ENCODE measurements at places on chromosomes 1 and 21.

DNA sequence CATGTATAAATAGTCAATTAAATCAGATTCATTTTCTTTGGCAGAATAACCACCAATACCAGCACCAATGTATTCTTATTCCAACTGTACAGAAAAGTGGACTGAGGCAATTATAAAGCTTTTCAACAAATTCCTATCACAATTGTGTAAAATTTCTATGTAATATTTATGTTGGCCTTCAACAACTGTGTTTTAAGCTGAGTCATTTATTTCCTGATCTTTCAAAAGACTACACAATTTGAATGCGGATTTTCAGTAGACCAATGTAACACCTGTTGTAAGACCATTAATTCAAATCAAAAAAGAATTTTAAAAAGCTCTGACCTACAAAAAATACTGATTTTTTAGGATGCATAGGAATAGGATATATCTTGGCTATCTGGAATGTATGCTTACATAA is 25.5 kb downstream of the GPATCH2 start:
- DNase-seq = no peak

DNA sequence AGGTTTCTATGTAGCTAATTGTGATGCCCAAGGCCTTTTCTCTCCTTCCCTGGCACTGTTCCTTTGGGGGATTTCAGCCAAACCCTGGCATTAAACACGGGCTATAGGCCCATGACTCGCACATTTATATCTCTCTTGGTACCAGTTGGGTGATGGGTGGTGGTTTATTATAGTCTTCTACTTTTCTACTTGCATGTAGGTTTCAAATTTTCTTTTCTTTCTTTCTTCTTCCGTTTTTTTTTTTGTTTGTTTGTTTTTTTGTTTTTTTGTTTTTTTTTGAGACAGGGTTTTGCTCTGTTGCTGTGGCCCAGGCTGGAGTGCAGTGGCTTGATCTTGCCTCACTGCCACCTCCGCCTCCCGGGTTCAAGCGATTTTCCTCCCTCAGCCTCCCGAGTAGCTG is 1.1 kb downstream of the IL10RB start:
- no peak for DNase-seq

DNA sequence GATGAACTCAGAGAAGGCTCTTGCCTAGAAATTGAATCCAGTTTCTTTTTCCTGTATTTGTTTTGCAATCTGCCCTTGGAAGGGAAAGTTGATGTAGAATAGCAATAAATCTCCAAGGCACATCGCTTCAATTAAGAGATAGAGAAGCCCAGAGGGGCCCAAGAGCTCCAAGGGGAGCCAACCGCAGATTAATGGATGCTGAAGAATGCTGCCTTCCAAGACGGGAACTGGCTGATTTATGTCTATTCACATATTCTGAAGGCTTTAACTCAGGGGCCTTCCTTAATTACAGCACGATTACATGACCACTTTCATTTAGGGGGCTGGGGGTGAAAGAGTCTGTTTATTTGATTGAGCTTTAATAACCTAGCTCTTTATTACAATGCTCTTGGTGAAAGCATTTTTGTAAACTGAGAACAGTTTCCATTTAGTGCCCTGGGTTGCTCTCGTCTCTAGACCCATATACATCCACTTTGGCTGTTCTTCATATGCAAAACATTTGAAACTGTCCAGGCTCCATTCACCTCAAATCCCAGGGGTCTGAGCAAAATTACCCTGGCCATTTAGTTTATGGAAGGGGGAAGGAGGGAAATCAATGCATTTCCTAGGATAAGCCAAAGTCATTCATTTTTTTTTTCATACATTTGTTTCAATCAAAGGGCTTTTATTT is 87.4 kb upstream of the CLDN14 start:
- no peak for DNase-seq

DNA sequence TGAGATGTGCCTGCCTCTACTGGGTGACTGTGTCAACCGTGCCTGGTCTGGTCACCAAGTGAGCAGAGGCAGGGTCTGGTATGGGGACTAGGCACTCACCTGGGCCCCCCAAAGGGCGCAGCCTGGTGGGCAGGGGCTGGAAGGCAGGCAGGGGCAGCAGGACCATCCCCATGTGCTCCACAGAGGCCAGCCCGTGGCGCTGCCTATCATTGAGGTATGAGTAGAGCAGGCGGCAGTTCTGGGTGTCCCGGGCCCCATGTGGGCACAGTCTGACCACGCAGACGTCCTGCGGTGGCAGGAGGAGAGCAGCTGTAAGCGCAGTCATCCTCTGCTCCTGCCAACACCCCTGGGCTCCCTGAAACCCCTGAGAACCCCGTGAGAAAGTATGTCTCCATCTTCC is 23.7 kb downstream of the SPOCD1 start:
- no peak for DNase-seq

All from tongue (tissue), 3 donors.